ENCODE measurements at places on chromosomes 6 and 20.

GRCh38 chr6:45483501-45483900 lies 105.8 kb upstream of the SUPT3H start:
- no peak for DNase-seq

- no peak for DNase-seq
Observed at GRCh38 chr6:124433387-124434160, 528.7 kb upstream of the RNF217 start.

GRCh38 chr6:81547149-81547548 lies 205.3 kb downstream of the TENT5A start:
- DNase-seq: no peak

GRCh38 chr20:16119909-16120308 lies 453.3 kb downstream of the KIF16B start:
- no peak for DNase-seq

DNA sequence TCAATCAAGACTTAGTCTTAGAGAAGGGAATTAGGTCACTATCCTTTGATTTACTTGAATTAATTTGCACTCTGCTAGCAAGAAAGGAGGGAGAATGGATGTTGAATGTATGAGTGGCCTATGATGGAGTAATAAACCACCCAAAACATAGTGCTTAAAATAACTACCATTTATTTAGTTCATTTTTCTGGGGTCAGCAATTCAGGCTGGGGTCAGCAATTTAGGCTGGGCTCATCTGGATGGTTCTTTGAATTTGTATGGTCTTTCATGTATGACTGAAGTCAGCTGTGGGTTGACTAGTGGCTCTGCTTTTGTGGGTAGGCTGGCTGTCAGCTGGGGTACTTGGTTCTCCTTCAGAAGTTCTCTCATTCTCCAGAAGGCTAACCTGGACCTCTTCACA lies 21.0 kb upstream of the LAMA4 start:
- no peak for DNase-seq

- no peak for DNase-seq
Observed at GRCh38 chr6:122569230-122569771, 40.9 kb upstream of the PKIB start.

DNA sequence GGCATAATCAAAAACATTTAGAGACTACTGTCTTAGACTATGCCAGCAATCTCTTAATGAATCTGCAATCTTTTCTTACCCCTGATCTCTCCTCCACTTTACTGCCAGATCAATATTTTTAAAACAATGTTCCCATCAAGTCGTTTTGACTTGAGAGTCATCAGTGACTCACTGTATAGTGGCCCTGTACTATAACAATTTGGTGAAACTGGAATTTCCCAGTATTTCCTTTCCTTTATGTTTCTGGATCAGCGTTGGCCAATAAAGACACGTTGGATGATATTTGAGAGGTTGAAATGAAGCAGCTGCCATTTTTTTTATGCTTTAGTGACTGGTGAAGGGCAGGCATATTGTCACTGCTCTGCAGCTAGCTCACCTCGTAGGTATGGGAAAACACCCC lies 10.1 kb upstream of the SMIM13 start:
- DNase-seq: no peak

GRCh38 chr6:161228096-161228495 lies 45.8 kb downstream of the AGPAT4 start:
- DNase-seq: no peak

GRCh38 chr6:128532827-128533226 lies 12.4 kb upstream of the PTPRK start:
- DNase-seq: no peak

DNA sequence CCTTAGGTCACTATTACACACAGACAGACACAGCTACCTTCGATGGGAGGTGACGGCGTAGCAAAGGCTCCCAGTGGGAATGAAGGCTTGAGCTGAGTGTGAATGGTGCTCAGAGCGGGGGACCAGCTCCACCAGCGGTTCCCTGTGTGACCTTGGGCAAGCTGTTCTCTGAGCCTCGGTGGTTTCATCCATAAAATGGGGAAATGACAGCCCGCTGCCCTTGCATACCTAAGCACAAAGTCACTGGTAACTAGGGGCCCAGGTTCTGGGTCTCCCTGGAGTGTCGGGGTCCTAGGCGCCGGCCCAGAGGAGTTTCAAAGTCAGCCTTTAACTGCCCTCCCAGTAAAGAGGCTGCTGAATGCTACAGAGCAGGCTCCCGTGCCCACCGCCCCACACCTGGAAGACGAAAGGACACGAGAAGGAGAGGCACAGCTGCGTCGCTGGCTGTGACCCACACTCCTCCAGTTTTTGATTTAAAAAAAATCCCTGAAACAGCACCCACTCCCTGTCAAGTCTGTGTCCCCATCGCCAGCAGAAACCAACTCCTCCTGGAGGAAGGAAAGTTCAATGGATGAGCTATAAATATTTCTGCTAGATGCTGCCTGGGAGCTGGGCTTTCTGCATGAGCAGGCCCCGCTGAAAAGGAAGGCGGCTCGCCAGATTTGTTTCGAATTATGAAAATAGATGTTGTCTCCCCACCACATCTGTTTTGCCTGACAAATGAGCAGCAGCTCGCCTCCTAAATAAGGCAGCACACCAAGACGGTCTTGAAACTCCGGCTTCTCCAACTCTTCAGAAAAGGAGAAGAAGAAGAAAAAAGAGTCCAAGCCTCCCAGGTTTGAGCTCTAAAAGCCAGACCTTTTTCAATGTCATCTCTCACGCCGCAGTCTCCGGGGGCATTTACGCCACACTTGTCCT lies 27.4 kb downstream of the PMEPA1 start:
- DNase-seq: no peak

GRCh38 chr6:11685481-11686093 lies 93.0 kb downstream of the ADTRP start:
- DNase-seq: no peak

DNA sequence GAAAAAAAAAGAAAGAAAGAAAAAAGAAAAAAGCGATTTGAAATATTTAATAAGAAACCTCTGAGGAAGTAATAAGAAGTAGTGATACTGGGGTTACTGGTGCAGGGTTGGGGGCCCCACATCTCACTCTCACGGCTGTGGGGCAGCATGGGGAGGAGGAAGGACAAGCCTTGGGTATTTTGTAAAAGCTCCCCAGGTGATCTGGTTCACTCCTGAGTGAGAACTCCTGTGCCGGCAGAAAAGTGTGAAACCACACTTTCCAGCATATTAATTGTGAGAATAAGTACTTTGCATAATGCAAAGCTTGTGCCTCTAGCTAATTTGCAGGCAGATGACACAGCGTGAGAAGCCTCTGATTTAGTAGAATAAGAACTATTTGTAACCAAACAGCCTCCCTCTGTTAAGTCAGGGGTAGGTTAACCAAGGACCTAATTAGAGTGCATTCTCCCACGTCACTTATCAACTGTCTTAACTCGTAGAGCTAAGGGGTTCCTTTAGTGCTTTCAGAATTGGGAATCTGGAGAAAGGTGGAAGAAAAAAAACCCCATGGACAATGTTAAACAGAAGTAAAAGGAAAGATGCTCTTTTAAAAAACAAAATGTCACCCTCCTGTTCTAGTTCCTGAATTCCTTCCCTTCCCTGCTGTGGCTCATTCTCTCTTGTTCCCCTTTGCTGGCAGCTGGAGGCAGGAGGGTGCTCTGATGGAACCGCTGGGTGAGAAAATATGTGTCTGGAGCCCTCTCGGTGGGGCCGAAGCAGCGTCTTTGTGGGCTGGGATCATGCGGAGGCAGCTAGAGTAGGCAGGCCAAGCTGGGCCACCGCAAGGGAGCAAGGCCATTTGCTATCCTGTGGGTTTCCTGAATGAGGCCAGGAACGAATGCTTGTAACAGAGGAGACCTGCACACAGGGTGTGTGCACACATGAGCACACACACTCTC lies 108.7 kb downstream of the FYN start:
- no peak for DNase-seq

- no peak for DNase-seq
Observed at GRCh38 chr20:40687384-40688128, 1.5 kb downstream of the MAFB start.

DNA sequence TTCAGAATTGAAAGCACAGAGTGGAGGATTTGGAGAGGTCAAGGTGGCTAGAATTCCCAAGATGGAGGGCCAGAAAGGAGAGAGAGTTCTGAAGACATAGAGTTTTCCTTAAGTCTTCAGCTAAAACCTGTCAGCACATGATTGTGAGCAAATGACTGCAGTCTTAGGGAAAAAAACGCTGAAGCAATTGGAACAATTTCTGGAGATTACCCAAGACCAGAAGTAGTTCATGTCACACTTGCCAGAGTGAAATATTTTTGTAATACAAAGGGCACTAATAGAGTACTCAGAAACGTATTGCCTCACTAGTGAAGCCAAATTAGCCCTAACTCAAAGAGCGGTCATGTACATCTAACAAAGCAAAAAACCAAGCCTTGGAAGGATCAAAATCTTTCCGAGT lies 541.3 kb upstream of the MARCKS start:
- no peak for DNase-seq

DNA sequence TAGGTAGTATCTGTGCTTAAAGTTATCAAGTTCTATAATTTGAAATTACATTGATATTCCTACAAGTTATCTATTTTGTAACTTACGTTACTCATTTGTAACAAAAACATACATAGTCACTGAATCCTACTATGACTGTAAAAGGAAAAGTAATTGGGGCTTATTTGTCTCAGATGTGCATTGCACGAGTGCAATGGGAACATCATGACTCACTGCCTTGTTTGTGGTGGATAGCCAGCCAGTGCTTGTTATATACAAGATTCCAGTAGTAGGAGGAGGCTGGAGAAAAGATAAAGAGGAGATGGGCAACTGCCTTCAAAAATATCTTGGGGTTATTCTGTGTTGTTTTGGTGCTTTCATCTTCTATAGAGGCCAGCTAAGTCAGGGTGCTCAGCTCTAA lies 164.1 kb downstream of the RNF144B start:
- no peak for DNase-seq

DNA sequence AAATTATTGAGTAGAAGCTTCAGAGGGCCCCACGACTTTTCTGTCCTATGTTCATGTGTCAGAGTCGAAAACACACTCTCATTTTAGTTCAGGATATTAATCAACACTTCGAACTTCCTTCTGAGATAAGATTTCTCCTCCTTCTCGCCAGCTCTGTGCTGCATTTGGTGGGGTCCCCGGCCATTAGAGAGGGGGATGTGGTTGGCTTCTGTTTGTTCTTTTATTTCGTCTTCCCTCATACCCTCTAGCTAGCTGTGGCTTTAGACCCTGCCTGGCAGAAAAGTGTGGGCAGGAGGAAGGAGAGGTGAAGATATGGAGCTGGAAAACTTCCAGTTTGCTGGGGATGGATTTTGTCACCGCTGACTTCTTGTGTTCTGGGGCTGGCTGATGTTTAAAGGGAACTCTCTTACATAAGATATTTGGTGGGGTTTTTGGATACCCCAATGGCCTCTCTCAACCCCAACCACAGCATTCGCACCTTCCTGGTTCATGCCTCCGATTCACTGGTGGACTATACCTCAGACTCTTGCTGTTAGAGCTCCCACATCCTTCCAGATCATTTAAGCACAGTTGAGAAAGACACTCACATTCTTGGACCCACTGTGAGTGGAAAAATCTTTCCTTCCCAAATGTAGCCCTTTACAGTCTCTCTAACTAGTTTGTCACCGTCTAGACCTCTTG lies 30.7 kb upstream of the TMX4 start:
- DNase-seq: no peak

- DNase-seq: no peak
Observed at GRCh38 chr6:96725296-96725695, 112.0 kb downstream of the GPR63 start.

DNA sequence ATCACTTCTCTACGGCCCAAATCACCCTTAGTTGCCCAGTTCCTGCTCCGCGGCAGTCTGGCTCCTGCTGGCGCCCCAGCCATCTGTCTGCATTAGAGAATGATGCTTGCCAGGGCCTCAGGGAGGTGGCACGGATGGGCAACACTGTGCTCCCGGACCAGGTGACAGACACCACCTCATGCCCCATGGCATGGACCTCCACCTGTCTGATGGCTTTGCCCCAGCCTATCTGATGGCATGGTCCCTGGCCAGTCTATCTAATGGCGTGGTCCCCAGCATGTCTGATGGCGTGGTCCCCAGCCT lies 18.8 kb upstream of the MRGBP start:
- no peak for DNase-seq

- no peak for DNase-seq
Observed at GRCh38 chr6:4635666-4636065, 140.5 kb upstream of the CDYL start.

DNA sequence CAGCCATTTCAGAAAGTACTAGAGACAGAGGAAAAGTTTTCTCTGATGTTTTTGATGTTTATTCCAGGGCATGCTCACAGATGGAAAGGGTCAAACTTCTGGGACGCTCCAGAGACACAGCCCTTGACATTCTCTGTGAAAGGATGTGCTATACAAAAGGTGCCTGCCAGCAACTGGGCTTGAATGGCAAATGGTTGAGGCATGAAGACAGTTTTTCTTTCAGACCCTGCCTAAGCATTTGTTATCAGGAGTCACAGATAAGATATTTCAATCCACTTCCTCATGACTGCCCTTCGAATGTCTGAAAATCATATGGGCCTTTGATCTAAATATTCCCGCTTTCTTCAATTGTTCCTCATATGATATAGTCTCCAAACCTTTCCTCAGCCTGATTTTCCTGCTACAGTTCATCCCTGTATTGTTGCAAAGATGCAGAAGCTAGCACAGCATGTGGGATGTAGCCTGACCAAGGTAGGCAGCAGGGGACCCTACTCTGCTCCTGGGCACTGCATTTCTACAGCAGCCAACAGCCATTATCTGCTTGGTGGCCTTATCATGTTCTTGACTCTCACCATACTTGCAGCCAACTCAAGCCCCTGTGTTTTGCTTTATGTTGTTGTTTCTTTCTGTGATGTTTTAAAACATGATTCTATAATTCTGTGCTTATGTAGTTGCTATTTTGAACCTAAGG lies 14.6 kb upstream of the TXLNB start:
- no peak for DNase-seq

- no peak for DNase-seq
Observed at GRCh38 chr6:137259349-137259748, 40.2 kb upstream of the IFNGR1 start.

DNA sequence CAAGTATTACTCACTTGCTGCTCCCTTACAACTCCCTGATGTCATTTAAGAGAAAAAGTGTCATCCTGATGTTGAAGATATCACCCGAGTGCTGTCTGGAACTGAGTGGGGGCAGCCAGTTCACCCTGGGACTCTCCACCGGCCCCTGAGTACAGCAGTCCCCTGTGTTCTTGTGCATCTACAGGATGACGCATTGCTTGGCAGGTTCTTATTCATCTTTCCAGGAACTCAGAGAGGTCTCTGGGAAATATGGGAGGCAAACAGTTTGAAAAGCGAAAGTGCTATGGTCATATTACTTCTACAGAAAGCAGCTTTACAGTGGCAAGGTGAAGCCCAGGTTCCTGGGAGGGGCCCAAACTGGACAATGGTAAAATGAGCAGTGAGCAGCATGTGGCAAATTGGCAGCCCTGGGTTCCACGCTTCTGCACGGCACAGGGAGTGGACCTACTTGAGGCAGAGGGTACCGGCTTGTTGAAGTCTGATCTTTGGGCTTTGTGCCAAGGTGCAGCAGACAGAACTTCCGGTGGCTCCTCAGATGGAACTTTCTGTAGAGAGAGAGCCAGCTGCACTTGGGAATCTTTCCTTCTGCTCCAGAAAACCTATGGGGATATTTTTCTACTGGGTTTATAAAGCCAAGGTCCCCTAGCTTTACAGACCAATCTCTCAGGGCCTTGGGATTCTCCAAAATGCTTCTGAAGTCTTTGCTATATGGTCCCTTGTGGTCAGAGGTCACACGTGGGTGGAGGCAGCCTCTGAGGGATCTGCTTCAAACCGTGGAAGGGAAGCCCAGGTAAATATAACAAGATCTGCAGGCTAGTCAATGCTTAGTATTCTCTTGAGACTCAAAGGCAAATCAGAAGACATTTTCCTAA lies 128.3 kb downstream of the MAP3K7 start:
- peak; percentile 41 for DNase-seq
